ENCODE measurements at places on chromosomes 5 and 9. TPM values are rescaled to one million over a fixed set of nuclear protein-coding genes. Genes with fewer than 3 reads are reported as not detected.
A peak's percentile ranks its signal among the peaks of the same experiment; 100 is the strongest.

- DNase-seq: no peak
Observed at GRCh38 chr9:8762479-8763085, 963.0 kb upstream of the DMAC1 start.

Gene FXN
- total RNA-seq: 6.5 TPM

GRCh38 chr9:92728831-92729734 is 35.5 kb downstream of the BICD2 start:
- DNase-seq: peak; percentile 73

Gene IRX4
- total RNA-seq: not detected

Gene AGXT2
- not detected for total RNA-seq

DNA sequence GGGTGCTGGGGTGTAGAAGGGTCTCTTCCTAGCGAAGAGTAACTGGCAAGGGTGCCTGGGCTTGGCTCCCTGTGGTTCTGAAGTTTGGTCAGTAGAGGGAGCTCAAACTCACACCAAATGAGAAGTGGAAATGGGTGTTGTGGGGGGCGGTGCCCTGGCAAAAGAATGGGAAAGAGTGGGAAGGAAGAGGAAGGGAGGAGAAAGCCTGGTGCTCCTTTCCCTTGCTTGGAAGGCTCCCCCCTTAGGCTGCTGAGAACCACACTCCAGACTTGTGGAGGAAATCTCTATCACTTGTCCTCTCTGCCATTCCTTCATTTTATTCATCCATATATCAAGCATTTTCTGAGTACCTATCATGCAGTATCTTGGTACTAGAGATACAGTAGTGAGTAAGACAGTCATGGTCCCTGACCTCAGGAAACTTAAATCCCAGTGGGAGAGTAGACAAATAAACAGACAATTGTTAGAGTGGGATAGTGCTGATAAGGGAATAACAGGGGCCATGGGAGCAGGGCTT is 13.0 kb downstream of the SLC4A9 start:
- peak; percentile 75 for DNase-seq

GRCh38 chr9:16289639-16290038 is 580.8 kb downstream of the BNC2 start:
- no peak for DNase-seq

DNA sequence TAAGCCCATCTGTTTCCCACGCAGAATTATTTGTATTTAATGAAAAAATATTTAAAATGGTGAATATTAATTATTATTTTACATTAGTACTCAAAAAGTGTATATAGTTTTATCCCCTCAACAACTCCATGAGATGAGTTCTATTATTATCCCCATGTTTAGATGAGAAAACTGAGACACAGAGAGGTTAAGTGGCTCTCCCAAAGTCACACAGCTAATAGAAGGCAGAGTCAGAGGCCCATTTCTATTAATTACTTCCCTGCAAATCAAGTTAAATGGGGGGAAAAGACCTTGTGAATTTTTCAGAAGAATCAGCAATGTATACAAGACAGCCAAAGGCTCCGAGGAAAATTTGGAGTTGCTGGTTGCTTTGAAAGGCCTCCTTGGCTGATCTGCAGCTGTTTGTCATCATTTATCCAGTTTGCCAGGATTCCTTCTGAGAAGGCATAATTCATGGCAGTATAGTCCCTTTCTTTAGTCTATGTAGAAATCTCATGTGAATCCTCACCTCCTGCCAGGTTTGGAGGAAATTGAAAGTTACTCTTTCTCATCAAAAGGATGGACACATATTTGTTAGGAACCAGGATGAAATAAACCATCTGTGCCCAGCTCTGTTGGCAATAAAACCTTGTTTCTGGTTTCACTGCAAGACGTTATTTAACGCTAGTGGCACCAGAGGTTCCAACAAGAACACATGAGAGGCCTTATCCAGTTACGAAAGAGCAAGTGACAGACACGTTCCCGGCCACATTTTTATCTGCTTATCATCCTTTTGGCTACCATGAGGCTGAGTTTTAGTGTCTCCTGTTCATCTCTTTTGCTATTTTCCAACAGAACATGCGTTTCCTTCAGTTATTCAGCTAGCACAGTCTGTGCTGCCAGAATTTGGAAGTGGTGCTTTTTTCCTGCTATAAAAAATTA is 621 bp downstream of the FYB1 start:
- peak; percentile 42 for DNase-seq

DNA sequence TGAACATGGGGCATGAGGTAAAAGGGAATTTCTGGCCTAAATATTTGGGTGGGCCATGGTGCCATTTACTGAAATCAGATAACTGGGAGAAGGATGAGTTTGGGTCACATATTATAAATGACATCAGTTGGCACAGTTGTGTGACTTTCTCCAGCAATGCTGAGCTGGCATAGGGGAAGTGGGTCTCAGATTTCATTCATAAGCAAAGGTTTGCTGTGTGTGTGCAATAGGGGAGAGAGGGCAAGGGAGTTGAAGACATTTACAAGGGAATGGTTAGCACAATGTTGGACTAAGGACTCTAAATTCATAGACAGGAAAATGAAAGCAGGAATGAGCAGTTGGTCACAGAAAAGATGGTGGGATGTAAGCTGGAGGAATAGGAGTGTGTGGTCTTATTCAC is 47.8 kb upstream of the KLF9 start:
- DNase-seq: no peak

DNA sequence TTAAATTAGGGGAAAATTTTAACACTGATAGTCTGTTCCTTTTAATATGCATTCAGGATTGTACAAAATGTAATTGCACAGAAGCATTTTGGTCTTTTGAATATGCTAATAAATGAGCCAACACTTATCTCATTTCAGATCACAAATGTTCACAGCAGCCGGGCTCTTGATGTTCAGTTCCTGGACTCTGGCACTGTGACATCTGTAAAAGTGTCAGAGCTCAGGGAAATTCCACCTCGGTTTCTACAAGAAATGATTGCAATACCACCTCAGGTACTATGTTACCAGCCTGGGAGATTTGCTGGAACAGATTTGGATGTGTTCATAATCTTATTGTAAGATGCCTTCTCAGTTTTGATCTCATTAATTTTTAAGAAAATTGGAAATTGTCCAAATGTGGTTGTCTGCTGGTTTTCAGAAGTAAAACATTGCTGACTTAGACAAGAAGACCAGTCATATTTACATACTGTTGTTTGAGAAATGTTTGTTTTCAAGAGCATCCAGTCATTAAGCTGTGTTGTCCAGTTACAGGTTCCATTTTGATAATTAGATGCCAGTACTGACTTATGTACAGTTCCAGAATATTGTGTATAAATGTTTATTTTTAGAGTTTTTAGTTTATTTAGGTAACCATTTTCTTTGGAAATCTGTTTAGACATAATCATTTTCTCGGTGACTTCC is 23.0 kb upstream of the TMOD1 start:
- DNase-seq: no peak

GRCh38 chr5:113176196-113176595 is 199.6 kb downstream of the DCP2 start:
- peak; percentile 52 for DNase-seq

Gene NRARP
- total RNA-seq: 1.2 TPM

Gene SLC6A3
- not detected for total RNA-seq

GRCh38 chr5:118953652-118954005 is 34.7 kb downstream of the DTWD2 start:
- no peak for DNase-seq

Gene CFAP157
- 0.13 TPM for total RNA-seq

GRCh38 chr5:123455640-123456039 is 32.4 kb upstream of the CEP120 start:
- no peak for DNase-seq

- DNase-seq: no peak
Observed at GRCh38 chr5:114116981-114117380, 244.9 kb upstream of the KCNN2 start.

Gene LCN15
- not detected for total RNA-seq

DNA sequence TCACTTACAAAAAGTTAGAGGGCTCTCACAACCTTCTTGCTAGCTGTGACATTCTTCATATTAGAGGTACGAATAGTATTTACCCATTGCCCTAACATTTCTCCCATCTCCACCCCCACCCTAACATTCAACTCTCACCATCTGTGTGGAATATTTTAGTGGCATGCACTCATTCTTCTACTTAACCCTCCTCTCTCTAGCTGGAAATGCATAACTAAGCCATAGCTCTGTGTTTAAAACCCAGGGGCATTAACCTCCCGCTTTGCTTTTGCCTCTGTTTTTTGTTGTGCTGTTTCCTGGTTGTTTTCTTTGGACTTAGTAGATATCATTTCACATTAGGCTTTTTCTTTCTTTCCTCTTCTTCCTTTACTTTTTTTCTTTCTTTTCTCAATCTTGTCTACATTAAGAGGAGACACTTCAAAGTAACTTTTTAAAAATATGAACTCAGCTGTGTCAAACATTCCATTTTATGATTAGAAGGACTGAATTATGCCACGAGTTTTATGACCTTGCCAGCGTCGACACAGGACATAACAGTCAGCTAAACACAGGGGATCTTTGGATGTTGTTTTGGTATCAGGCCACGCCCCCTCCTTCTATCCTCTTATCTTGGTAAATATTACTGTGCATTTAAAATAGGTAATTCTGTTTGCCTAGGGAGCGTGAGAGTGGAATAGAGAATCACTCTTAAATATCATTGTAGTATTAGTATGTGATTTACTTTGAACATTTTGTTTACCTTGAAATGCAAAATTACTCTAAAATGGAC is 236.0 kb downstream of the CD180 start:
- DNase-seq: peak; percentile 28

DNA sequence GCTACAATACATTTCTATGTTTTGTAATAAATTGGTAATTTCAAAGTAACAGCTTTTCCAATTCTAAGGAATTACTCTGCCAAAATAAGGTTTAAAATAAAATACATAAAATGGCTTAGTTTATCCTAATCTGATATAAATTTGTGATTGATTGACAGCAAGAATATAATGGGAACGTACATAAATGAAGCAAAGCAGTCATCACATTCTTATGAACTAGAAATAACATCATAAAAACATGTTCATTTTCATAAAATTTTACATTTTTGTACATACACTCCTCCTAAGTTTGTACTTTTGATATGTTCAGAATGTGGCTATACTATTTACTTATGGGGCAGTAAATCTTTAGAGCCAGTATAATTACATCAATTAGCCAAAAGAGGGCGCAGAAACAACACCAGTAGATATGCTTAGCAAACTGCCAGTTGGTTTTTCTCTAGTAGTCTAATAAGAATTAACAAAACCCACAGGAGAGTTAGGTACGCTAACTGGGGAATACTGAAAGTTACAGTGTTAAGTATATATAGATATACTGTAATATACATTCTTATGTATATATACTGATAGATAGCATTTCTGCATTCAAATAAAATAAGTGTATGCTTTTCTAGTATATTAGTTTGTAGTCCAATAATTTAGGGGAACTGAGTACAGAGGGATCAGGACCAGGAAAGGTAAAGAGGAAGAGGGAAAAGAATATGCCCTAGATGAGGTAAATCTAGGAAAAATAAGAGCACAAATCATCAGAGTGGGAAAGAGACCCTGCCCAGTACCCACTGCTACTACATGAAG is 76.8 kb downstream of the ZDHHC21 start:
- peak; percentile 62 for DNase-seq

Gene EPB41L4A
- total RNA-seq: not detected

GRCh38 chr5:75839547-75839946 is 122.3 kb upstream of the POC5 start:
- no peak for DNase-seq

Gene FAM221B
- total RNA-seq: not detected

DNA sequence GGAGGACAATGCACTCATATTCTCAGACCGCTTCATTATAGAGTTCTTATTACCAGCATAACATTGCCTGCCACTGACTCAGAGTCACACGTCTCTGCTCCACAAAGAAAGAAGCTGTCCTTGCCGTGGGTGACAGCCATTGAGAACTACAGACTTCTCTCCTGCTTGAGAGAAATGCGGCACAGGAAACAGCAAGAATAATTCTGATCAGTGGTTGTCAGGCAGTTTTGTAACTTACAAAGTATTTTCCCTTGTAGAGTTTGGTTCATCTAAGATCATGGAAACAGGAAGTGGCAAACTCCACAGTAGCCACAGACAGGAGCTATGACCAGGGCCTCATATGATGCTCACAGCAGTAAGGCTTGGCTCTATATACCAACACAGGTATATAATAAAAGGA is 47.0 kb downstream of the KCNV2 start:
- peak; percentile 37 for DNase-seq

Gene PCDH1
- total RNA-seq: 0.42 TPM

Gene PCDHA9
- 0.03 TPM for total RNA-seq

Gene MLANA
- total RNA-seq: 0.70 TPM

Gene PNPLA7
- total RNA-seq: 1.3 TPM

DNA sequence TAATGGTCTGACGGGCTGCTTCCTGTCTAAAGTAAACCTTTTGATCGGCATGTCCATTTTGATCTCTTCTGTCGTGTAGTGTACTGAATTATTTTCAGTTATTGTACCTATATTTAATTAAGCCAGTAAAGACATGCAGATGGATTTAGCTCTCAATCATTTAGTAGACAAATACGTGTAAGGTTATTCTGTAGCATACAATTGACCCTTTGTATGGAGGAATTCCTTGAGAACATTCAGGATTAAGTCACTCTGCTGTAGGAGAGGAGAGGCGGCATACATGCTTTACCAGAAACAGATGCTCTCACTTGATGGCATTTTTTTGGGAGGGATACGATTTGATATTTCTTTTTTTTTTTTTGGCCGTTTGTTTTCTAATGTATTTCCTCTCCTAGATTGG is 141.0 kb downstream of the PBX3 start:
- DNase-seq: no peak

- DNase-seq: no peak
Observed at GRCh38 chr9:89342213-89342612, 23.9 kb downstream of the SECISBP2 start.

Gene ANKRD34B
- total RNA-seq: not detected

GRCh38 chr5:6768590-6769230 is 55.5 kb downstream of the TENT4A start:
- DNase-seq: no peak

Gene TMOD1
- total RNA-seq: 60.3 TPM

Gene LRRC19
- not detected for total RNA-seq

Gene SH3TC2
- total RNA-seq: 4.3 TPM

DNA sequence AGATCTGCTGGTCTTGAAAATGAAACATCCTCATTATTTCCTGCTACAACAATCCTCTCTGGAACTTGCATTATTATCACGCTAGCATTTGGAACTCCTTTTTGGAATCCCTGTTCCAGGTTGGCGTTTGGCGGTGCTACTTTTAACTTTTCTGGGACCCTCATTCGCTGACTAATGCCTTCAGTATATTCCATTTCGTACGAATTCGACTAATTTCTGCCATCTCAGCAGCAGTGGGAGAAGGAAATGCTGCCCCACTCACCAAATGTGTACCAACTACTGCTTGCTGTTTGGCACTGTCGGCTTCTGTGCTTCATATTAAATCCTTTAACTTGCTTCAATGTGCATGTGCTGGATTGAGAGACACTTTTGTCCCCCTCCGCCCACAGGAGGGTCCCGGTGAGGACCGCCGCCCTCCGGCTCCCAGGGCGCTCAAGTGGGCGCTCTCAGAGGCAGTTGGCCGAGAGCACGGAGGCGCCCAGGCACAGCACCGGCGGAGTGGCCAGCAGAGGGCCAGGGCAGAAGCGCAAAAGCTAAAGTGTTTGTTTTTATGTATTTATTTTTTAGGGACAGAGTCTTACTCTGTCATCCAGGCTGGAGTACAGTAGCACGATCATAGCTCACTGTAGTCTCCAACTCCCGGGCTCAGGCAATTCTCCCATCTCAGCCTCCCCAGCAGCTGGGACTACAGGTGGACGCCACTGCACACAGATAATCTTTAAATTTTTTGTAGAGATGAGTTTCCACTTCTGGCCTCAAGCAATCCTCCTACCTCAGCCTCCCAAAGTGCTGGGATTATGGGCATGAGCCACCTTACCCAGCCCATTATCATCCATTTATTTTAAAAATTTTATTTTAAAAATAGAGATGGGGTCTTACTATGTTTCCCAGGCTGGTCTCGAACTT is 11.9 kb downstream of the PDE6A start:
- DNase-seq: peak; percentile 73

GRCh38 chr5:142644127-142644526 is 41.8 kb downstream of the FGF1 start:
- no peak for DNase-seq
